Stomach (tissue), 19 donors: ENCODE measurements at places on chromosomes 12 and 14. TPM values are rescaled to one million over a fixed set of nuclear protein-coding genes. Genes with fewer than 3 reads are reported as not detected.

DNA sequence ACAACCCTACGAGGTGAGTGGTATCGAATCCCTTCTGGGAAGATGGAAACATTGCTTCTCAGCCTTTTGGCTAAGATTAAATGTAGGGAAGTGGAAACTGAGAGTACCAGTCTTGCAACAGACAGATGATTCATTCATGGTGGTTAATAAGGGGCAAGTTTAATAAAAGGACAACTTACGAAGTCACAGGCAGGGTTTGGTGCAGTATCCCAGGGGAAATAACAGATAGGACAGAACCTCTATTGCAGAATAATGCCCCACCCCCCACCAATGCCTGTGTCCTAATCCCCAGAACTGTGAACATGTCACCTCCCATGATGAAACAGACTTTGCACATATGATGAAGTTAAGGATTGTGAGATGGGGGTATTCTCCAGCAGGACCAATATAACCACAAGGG lies 212.5 kb downstream of the TBX5 start:
- no peak overlapping the region for H3K27ac ChIP-seq
- no peaks in the 10 kb centered on the region for H3K4me1 ChIP-seq
- H3K36me3 ChIP-seq = no peaks in the 10 kb centered on the region
- H3K27me3 ChIP-seq = no peaks in the 10 kb centered on the region

MYH7 gene
- not detected for total RNA-seq

DNA sequence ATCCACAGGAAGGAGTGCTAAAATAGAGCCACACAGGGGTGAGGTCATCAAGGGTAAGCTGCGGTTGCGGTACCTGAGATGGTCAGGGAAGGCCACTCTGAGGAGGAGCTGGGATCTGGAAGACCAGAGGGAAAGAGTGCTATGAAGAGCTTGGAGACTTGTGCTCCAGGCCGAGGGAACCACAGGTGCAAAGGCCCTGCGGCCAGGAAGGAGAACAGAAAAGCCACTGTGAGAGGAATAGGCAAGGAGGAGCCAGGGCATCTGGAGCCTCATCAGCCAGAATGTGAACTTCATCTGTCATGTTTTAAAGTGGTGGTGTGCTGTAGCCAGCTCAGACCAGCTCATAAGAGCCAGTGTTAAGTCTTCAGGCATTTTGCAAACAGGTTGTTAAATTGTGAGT lies 5.5 kb upstream of the CCDC197 start:
- H3K27ac ChIP-seq = no peak overlapping the region
- no peak for DNase-seq
- H3K4me1 ChIP-seq = peaks cover 7% of the 10 kb centered on the region
- peaks cover 8% of the 10 kb centered on the region for H3K27me3 ChIP-seq
- no peaks in the 10 kb centered on the region for H3K36me3 ChIP-seq
- no peak overlapping the region for H3K4me3 ChIP-seq

PTCSC3 gene
- total RNA-seq = not detected

DNA sequence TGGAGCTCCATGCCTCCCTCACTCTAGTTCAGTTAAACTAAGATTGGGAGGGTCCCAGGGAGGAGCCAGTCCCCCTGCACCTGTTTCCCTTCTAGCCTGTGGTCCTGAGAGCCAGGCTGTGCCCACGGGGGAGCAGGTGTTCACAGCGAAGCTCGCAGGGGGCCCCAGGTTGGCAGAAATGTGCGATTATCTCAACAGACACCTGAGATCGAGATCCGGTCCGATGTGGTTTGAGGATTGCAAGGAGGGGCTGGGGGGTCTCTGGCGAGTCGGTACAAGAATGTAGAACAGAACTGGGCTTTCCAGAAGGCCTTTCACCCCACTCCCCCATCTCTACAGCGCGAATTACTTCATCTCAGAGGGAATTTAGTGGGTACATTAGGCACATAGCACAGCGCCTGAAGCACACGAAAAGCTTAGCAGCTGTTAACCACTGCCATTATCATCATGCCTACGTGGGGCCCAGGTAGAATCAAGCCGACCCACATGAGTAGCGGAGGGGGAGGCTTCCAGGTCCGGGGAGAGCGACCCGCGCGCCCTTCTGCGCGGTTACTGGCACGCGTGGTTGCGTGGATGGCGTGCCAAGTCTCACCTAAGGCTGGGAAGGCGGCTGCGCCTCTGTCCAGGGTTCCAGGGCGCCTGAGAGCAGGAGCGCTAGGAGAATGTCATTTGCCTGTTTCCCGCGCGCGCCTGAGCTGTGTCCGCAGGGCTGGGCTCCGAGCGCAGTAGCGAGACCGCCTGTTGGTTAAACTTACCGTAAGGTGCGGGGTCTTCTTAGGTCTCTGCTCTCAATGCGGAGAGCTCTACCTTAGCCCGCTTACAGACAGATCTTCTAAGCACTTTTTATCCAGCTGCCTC lies 1539.5 kb upstream of the TMEM132C start:
- H3K36me3 ChIP-seq = no peaks in the 10 kb centered on the region
- no peak for DNase-seq
- H3K4me1 ChIP-seq = no peaks in the 10 kb centered on the region
- no peak overlapping the region for H3K4me3 ChIP-seq
- H3K27ac ChIP-seq = no peak overlapping the region

- H3K4me1 ChIP-seq = peaks cover 22% of the 10 kb centered on the region
- DNase-seq = peak; percentile 67
- H3K27ac ChIP-seq = no peak overlapping the region
- H3K27me3 ChIP-seq = peaks cover 24% of the 10 kb centered on the region
- peak overlapping the region; percentile 61 for H3K4me3 ChIP-seq
Observed at GRCh38 chr12:65741656-65742017, 82.6 kb upstream of the HMGA2 start.

GRCh38 chr12:70190262-70191010 lies 52.8 kb upstream of the CNOT2 start:
- H3K27ac ChIP-seq = no peak overlapping the region
- no peak overlapping the region for H3K4me3 ChIP-seq
- H3K36me3 ChIP-seq = no peaks in the 10 kb centered on the region
- H3K27me3 ChIP-seq = no peaks in the 10 kb centered on the region

DNA sequence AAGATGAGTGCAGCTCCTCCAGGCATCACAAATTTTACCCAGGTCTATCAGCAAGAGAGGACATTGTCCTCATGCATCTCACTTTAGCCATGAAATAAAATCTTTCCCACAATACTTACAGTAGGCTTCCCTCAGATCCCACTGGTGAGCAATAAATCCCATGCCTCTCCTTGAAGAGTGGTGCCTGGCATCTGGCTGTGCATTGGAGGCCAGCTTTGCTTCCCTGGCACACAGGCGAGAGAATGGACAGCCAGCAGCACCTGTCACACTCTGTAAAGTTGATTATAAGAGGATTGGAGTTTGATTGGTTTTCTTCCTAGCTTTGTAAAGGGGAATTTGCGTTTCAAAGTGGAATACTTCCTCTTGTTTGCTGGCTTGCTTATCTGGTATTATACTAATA lies 1153.9 kb downstream of the AACS start:
- no peak for DNase-seq
- no peak overlapping the region for H3K4me3 ChIP-seq
- no peaks in the 10 kb centered on the region for H3K4me1 ChIP-seq
- no peaks in the 10 kb centered on the region for H3K36me3 ChIP-seq
- H3K27ac ChIP-seq = no peak overlapping the region

DNA sequence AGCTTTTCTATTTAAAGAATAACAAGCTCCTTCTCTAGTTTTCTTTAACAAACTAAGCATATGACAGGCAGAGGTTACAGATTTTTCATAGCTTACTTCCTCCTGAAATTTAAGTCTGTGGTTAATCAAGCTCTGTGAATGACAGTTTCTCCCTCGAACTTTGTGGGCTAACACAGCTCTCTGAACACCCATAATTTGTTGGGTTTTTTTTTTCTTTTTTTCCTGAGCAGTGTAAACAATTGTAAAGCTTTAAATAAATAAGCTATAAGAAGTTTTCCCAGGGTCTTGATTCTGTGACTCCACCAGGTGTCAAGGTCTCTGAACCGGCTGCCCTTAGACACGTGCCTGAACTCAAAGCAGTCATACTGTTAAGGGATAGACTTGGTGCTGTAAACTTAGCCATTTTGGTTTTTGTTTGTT lies 128.1 kb upstream of the AMIGO2 start:
- peak; percentile 29 for DNase-seq
- no peaks in the 10 kb centered on the region for H3K27me3 ChIP-seq
- H3K4me1 ChIP-seq = no peaks in the 10 kb centered on the region

DNA sequence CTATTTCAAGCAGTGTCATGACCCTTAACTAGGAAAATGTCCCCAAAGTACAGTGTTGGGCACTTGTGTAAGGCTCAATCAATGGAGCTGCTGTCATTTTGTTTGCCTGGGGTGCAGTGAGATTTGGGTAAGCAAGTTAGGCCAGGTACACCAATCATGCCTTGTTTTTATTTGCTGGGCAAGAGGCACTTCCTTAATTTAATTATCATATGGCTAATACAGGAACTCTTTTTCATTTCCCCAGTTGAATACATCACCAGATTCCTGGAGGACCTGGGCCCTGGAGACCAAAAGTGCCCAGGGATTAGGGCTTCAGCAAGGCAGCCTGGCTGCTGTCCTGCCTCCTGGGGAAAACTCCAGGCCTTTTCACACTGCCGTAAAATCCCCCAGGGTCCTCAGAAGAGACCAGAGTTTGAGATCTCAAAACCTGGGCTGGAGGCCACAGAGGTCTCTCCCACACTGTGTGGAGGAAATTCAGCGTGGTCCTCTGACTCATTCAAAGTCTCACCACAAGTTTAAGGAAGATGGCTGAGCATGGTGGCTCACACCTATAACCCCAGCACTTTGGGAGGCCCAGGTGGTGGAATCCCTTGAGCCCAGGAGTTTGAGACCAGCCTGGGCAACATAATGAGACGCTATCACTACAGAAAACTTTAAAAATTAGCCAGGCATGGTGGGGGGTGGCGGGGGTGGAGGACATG lies 28.4 kb upstream of the FOXN3 start:
- H3K4me1 ChIP-seq = peaks cover 20% of the 10 kb centered on the region
- H3K27me3 ChIP-seq = no peaks in the 10 kb centered on the region
- no peak for DNase-seq
- H3K36me3 ChIP-seq = no peaks in the 10 kb centered on the region
- peak overlapping the region; percentile 32 for H3K27ac ChIP-seq

GRCh38 chr12:54631988-54632728 lies 2.5 kb downstream of the LACRT start:
- no peaks in the 10 kb centered on the region for H3K36me3 ChIP-seq
- peak; percentile 68 for DNase-seq
- H3K4me3 ChIP-seq = no peak overlapping the region

GRCh38 chr14:50335389-50335788 lies 23.3 kb downstream of the DMAC2L start:
- H3K36me3 ChIP-seq = peaks cover 22% of the 10 kb centered on the region
- H3K27ac ChIP-seq = peak overlapping the region; percentile 70
- DNase-seq = peak; percentile 90
- no peaks in the 10 kb centered on the region for H3K27me3 ChIP-seq
- no peak overlapping the region for H3K4me3 ChIP-seq
- H3K4me1 ChIP-seq = peaks cover 25% of the 10 kb centered on the region

DNA sequence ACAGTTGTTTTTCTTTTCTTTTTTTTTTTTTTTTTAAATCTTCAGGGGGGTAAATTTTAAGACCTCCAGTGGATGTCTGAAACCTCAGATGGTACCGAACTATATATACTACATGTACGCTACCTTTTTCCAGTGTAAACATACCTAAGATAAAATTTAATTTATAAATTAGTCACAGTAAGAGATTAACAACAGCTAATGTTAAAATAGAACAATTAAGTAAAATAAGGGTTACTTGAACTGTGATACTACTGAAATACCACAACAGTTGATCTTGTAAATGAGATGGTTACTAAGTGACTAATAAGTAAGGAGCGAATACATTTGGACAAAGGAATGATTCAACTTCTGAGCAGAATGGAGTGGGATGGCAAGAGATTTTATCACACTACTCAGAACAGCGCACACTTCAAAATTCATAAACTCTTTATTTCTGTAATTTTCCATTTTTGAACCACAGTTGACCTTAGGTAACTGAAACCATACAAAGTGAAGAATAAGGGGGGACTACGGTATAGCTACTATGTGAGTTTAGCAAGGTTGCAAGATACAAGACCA lies 80.5 kb upstream of the PCED1B start:
- H3K4me3 ChIP-seq = no peak overlapping the region
- no peak overlapping the region for H3K27ac ChIP-seq
- no peaks in the 10 kb centered on the region for H3K36me3 ChIP-seq
- DNase-seq = no peak
- H3K27me3 ChIP-seq = no peaks in the 10 kb centered on the region
- no peaks in the 10 kb centered on the region for H3K4me1 ChIP-seq

GRCh38 chr14:21070610-21071224 lies 613 bp downstream of the ARHGEF40 start:
- H3K4me1 ChIP-seq = peaks cover 49% of the 10 kb centered on the region
- H3K4me3 ChIP-seq = peak overlapping the region; percentile 90
- no peaks in the 10 kb centered on the region for H3K27me3 ChIP-seq
- peak overlapping the region; percentile 87 for H3K27ac ChIP-seq

- no peaks in the 10 kb centered on the region for H3K36me3 ChIP-seq
- no peak for DNase-seq
- no peaks in the 10 kb centered on the region for H3K4me1 ChIP-seq
- no peak overlapping the region for H3K4me3 ChIP-seq
Observed at GRCh38 chr12:106632797-106633450, 50.1 kb downstream of the RFX4 start.

GRCh38 chr12:24562771-24563431 lies 386.0 kb downstream of the BCAT1 start:
- peak overlapping the region; percentile 90 for H3K4me3 ChIP-seq
- peaks cover 22% of the 10 kb centered on the region for H3K27me3 ChIP-seq
- H3K36me3 ChIP-seq = no peaks in the 10 kb centered on the region

PROX2 gene
- not detected for total RNA-seq

- no peak for DNase-seq
- no peak overlapping the region for H3K27ac ChIP-seq
- H3K4me3 ChIP-seq = no peak overlapping the region
- no peaks in the 10 kb centered on the region for H3K27me3 ChIP-seq
Observed at GRCh38 chr12:46354111-46354801, 18.3 kb downstream of the SLC38A2 start.

DNA sequence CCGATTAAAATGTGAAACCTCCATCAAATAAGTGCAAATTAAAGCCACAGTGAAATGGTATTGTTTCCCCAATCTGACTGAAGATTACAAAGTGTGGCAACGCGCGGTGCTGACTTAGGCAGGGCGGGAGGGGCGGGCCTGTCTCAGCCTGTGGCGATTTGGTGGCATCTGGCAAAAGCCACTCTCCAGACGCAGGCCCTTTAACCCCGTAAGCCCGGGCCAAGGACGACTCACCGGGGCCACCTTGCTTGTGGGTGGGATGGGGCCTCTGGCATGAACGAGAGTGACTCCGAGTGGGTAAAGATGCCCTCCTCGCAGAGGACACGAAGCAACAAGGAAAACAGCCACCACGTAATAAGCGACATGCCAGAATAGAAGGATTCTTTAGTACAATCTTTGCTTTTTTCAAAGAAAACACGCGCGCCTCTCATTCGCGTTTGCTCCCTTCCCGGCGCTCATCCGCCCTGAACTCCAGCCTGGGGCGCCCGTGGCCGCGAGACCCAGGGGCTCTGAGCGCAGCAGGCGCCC lies 815 bp downstream of the DEGS2 start:
- H3K36me3 ChIP-seq = no peaks in the 10 kb centered on the region
- DNase-seq = peak; percentile 40
- H3K4me1 ChIP-seq = peaks cover 41% of the 10 kb centered on the region
- H3K27me3 ChIP-seq = peaks cover 17% of the 10 kb centered on the region

- H3K4me3 ChIP-seq = no peak overlapping the region
- H3K36me3 ChIP-seq = no peaks in the 10 kb centered on the region
- no peaks in the 10 kb centered on the region for H3K27me3 ChIP-seq
- H3K4me1 ChIP-seq = peaks cover 88% of the 10 kb centered on the region
Observed at GRCh38 chr14:99539491-99539890, 58.3 kb downstream of the CCNK start.

- H3K36me3 ChIP-seq = no peaks in the 10 kb centered on the region
- peak overlapping the region; percentile 82 for H3K27ac ChIP-seq
- peak overlapping the region; percentile 64 for H3K4me3 ChIP-seq
- H3K4me1 ChIP-seq = peaks cover 22% of the 10 kb centered on the region
- no peak for DNase-seq
Observed at GRCh38 chr12:42483521-42483790, 106.1 kb downstream of the PRICKLE1 start.

BEGAIN gene
- total RNA-seq = not detected
